ENCODE measurements at places on chromosomes 12 and 14.

DNA sequence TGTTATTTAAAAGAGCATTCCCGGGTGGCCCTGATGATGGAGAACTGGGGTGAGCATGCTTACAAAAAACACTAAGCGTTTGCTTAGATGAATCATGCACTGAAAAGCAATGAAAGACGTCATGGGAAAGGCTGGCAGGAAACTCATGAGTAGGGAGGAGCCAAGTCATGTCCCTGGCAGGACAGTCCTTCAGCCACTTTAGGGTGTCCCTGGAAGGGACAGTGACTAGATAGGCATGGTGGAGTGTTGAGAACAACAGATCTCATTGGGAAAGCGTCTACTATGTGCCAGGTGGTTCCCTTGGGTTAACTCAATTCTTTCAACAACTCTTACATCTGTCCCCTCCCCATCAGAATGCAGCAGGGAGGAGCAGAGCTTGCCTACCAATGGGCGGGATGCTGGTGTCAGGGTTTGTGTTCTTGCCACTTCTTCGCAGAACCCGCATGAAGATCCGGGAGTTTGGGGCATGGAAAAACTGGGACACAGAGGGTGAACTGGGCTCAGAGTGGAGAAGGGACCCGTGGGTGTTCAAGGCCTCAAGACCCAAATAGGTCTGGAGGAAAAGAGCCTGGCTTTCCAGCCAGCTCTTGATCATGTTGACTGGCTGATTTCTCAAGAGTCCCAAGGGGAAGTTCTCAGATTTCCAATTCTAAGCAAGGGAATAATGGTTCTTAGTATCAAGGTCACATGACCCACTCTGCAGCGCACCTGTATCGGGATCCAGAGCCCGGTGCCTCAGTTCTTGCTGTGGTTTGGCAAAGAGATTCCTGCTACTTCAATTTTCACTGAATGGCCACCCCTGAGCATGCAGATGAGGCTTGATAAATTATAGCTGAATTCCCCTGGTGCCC is 653.9 kb upstream of the TBX3 start:
- DNase-seq: no peak

DNA sequence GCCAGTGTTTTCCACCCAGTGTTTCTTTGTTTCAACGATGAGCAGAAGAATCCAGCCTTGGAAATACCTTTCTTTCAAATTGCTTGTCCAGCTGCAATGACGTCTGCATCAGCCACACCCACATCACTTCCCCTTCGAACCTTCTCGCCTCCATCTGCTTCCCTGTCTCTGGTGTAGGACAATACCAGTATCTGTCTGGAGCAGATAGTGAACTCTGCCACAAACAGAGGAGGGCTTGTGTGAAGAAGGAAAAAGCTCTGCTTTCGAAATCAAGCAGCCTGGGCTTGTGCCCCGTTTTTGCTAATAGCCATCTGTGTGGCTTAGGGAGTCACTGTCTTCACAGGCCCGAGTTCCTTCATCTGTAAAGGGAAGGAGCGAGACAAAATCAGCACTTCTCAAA is 415.4 kb downstream of the ZFP36L1 start:
- DNase-seq: no peak

GRCh38 chr12:1994429-1995143 is 9.7 kb downstream of the DCP1B start:
- no peak for DNase-seq

GRCh38 chr12:76504606-76505005 is 55.0 kb downstream of the OSBPL8 start:
- no peak for DNase-seq

DNA sequence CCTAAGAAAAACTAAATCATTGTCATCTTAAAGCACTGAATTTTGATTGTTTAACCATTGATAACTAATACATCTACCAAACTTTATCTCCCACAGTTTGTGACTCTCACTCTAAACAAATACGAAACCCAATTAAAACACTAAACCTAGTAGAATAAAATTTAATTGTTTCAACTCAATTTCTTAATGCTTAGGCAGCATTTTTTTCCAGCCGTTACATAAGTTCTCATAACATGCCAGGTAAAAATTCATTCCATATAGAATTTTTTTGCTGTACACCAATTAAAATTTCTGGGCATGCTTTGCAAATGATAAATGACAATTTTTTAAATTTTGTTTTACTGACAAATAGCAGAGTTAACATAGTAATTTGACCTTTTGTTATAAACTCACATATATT is 658.2 kb upstream of the FLRT2 start:
- DNase-seq: no peak

DNA sequence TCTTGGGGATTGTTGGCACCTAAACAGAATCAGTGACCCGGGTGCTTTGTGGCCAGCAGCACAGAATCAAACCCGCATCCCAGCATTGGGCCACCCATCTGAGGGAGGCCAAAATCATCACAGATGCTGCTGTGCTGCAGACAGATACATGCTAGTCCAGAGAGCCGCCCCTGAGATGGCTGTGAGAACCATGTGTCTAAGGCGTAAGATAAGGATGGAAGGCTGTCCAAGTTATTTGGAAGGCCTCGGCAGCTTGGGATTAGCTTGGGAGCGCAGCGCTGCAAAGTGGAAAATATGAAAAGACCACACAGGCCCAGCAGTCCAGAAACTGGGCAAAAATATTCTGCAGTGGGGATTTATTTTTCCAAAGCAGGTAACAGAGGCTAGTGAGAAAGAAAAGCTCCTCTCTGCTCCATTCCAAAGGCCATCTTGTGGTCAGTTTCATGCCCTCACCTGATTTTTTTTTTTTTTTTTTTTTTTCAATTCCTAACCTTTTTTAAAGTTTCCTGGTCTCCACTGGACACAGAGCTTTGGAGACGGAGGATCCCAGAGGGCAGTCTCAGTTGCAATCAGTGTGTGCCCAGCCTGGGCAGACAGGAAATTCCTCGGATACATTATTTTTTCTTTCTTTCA is 178.9 kb upstream of the BCL2L14 start:
- DNase-seq: no peak

DNA sequence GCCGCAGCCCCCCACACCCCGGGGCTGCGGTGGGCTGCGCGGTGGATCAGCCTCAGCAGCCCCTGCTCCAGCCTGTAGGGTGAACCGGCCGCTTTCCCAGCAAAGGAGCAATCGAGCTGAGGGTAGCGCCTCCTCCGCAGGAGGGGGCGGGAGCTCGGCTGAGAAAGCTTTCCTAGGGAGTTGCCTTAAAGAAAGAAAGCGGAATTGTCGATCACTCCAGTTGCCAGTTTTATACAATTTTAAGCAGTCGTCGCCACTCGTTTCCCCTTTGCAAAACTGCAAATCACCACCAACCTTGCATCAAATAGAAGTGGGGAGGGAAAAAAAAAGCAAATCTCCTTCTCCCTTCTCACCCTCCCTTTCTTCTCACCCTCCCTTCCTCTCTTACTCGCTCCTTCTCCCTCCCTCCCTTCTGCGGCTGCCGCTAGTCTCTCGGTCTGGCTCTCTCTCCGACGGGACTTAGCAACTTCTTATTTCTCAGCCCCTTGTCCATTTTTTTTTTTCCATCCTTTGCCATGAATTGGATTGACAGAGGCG is at the start of gene PDE3A:
PDE3A (plus strand) TSS at position 424 of the 537 bp plus-strand sequence. CDS start 748 bp downstream, outside the sequence.
- peak; percentile 21 for DNase-seq

DNA sequence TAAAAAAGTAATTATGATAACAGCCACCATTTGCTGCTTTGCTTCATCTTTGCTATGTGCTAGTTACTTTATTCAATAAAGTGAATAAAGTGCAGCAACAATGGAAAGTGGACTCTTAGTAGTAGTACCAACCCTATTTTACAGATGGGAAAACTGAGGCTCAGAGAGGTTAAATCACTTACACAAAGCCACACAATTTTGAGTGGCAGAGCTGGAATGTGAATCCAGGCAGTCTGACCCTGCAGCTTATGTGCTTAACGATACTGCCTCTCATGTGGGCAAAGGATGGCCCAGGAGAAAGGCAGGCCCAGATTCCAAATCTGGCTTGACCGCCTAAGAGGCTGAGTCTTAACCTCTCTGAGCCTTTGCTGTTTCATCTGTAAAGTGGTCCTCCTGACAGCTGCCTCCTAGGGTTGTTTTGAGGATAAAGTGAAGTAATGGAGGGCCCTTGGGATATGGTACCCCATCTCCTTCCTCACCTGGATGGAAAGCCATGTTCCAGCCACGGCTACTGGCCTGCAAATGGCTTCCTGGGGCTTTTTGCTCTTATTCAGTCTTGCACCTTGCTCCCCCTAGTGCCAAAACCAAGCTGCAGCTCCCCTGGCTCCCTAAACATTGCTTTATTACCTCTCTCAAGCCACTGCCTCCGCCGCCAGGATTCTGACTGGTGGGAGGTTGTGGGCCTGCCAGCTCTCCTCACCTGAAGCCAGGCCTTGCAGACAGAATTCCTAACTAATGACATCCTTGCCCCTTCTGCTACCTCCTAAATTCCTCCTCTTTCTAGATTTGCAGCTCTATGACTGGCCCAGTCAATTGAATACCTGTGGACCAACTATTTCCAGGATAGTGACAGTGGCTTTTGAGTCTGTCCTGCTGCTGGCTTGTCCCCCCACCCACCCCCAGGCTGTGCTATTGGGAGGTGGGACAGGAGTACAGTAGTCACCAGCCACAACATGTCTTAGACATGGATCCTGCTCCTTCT is 283.3 kb upstream of the PWP1 start:
- DNase-seq: peak; percentile 57

- no peak for DNase-seq
Measured at GRCh38 chr12:8082808-8083100, 680 bp downstream of the NECAP1 start.

- DNase-seq: no peak
Measured at GRCh38 chr12:22598141-22598762, 26.7 kb upstream of the ETNK1 start.
